ENCODE measurements at places on chromosomes 13 and 19.
A peak's percentile ranks its signal among the peaks of the same experiment; 100 is the strongest.

DNA sequence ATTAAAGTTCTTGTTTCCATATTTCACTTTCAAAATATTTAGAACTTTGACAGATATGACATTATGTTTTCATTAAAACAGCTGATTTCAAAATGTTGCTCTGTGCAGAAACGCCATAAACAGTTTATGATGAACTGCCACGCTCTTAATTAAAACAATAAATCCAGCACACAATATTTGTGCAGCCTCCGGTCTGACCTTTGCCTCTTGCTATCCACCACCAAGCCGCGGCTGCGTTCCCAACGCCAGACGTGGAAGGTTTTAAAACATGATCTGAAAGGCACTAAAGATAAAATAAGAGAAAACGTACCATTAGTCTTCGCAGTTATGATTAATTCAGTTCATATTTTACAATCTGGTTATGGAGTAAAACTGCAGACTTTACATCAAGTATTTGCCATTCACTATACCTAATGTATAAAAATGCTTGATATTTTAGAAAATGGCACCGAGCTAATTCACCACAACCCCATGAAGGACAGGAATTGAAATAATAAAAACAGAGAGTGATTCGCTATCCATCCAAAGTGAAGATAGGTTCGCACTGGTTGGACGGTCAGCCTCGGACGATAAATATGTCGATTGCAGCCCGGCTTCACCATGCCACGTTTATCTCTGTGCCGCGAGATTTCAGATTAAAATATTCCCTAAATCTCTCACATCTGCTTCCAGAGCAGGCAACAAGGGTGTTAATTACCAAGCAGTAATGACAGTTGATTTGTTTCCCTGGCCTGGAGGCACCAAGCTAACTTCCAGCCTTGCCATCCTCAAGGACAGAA lies 103.3 kb upstream of the ZNF507 start:
- no peak for DNase-seq

DNA sequence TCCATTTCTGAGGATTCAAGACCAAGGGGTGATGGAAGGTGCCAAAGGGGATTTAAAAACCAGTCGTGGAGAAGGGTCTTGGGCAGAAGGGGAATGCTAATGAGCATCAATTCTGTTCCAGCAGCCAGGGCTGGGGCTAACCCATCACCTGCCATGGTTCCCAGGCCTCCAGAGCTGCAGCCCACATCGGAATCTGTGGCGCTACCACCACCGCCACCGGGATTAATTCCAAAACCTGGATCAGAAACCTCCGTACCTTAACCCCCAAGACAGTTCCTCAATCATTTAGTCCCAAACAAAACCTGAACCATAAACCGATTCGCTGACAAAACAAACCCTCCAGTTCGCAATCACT lies 583 bp downstream of the ZNF615 start:
- no peak for DNase-seq

DNA sequence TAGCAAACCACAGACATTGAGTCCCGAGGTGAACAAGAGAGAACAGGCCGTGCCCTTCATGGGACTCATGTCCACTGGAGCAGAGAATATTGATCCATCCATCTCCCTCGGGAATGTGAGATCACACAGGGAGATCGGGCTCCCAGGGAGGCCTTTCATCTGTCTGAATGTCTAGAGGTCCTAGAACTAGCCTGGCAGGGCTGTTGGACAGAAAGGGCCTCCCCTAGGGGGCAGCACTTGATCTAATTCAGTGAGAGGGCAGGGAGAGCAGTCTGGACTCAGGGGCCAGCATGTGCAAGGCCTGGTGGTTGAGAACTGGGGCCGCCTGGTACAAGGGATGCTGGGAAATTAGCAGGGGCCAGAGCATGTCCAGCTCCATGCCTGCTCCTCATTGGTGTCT lies 4.3 kb downstream of the RUVBL2 start:
- DNase-seq: no peak

DNA sequence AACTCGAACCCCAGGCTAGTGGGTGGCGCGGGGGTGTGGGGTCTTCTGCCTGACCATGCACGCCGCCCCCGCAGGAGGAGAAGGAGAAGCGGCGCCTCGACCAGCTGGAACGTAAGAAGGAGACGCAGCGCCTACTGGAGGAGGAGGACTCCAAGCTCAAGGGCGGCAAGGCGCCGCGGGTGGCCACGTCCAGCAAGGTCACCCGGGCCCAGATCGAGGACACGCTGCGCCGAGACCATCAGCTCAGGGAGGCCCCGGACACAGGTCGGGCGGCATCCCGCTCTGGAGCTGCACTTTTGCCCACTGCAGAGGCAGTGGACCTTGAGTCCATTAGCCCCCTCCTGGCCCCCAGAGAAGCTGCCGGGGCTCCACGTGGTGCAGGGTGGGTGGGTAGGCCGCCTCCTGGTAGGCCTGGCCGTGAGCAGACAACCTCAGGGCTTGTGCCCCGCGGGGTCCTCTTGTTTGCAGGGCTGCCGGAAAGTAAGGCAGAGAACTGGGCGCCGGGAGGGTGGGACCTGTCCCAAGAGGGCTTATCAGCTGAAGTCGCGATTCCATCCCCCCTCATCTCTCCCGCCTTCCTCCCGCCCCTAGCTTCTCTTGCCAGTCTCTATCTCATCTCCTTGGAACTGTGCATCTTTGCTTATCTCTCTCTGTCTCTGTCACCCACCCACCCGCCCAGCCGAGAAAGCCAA lies 9.9 kb downstream of the CCDC124 start:
- peak; percentile 79 for DNase-seq

DNA sequence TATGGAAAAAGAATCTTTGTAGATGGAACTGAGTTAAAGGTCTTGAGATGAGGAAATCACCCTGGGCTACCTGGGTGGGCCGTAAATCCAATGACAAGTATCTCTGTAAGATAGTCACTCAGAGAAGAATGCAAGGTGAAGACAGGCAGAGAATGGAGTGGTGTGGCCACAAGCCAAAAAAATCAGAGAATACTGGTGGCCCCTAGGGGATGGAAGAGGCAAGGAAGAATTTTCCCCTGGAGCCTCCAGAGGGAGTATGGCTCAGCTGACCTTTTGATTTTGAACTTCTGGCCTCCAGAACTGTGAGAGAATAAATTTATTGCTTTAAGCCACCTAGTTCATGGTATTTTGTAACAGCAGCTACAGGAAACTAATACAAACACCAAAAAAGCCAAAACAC lies 32.7 kb upstream of the CSNK1A1L start:
- no peak for DNase-seq

GRCh38 chr13:75920536-75920935 lies 284.4 kb downstream of the LMO7 start:
- no peak for DNase-seq

- no peak for DNase-seq
Measured at GRCh38 chr13:66378894-66379293, 851.2 kb downstream of the PCDH9 start.

DNA sequence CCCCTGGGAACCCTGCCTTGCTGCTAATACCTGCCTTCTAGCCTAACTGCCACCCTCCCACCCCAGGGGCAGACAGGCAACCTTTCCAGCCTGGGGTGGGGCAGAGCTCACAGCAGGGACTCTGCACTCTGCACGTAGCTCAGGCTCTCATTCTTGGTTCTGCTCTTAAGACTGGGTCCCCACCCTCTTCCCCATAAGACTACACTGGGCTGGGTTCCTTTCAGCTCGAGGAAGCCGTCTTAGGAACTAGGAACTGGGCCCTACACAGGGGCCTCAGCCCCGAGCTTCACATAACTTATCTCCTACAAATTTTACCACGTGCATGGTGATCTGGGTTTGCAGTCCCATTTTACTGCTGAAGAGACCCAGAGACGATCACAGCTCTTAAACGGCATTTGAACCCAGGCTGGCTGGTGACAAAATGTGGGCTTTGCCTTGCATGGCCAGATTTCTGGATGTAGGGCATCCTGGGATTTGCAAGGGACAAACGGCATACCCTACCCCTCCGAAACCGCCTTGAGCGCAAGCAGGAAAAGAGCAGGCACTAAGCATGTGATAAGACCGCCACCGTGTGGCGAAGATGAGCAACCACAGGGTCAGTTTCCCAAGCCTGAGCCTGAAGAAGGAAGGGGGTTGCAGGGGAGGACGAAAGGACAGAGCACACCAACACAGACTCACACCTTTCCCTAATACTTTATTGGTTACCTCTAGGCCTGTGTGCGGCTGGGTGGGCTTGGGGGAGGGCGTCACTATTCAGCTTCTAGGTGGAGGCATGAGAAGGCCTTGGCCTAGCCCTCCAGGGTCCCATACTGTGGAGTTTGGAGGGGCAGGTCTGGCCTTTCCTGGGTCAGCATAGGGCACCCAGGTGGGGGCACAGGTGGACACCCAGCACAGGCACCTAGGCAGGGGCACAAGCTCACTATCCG lies 5.1 kb downstream of the JUNB start:
- DNase-seq: peak; percentile 80

DNA sequence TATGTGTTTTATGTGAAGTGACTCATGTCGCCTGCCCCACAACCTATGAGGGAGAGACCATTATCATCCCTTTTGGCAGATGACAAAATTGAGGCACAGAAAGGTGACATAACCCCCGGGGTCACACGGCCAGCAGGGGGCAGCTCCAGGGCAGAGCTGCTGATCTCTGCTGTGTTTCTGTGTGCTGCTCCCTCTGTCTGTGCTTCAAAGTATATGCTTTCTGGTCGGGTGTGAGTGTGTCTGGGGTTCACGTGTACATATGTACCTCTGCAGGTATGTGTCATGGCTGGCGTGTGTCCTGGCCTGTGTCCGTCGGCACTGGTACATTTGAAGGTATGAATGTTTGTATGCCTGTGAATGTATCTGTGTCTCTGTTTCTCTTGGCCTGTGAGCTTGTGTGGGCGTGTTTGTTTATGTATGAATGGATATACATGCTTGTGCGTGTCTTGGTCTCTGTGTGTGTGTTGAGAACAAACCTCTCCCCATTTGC lies 7.1 kb downstream of the LIPE start:
- DNase-seq: no peak

- DNase-seq: no peak
Measured at GRCh38 chr19:16446724-16447368, 24.9 kb downstream of the EPS15L1 start.

DNA sequence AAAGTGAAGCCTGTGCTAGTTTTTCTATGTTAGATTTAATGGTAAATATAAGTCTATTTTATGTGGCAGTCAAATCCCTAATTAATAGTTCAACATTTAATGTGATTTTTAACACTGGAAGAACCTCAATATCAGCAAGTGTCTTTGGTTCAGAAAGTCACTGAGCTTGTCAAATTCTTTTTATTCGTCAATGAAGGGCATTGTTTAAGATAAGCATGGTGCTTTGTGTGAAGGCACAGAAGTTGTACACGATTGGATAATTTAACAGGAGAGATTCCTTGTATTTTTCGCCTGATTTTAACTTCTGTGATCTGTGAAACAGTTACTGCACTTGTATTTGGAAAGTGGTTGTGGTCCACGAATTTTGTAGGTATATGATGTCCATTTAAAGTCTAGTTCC lies 30.2 kb upstream of the RB1 start:
- DNase-seq: no peak

DNA sequence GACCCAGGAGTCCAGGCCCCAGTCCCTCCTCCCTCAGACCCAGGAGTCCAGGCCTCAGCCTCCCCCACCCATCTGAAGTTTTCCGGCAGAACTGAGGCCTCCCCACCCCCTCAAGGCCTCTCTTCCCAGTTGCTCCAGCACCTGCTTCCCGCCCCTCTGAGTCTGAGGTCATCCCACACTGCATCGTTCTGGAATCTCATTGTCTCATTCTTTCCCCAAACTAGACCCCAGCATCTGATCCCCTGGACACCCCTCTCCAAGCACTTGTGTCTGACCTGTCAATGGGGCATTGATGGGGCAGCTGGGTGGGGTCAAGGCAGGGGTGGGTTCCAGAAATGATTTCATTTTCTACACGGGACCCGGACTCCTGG lies 793 bp upstream of the SBK2 start:
- no peak for DNase-seq

DNA sequence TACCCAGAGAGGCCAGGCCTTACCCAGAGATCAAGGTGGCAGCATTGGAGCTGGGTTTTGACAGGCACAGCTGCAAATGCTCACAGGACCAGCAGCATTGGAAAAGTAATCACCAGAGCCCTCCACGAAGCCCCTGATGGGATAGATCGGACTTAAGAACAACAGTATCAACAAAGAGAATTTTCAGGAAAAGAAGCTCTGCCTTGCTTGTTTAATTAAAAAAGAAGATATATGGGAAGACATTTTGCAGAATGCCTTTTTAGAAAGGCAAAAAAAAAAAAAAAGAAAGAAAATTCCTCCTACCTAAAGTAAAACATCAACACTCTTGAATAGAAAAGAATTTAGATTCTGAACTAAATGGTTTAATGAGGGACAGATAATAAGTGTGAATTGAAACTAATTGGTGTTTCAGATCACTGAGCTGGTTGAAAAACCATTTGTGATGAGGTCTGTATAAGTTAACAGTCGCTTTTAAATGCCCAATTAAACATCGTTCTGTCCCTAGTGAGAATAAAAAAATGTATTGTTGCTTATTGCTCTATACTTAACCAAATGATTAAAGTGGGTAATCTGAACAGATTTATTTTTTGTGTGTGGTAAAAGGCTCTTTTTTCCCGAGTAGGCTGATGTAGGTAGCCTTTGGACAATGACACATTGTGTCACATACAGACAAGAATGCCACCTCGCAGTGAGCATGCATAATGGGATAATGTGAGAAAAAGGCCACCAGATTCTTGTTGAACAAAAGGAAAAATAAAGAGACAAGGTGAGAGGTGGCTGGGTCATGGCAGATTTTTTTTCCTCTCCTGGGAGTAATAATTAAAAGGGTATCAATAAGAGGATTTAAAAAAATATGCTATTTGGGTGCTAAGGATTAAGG lies 93.0 kb upstream of the ARGLU1 start:
- DNase-seq: no peak

- DNase-seq: no peak
Measured at GRCh38 chr19:28987177-28987576, 225.8 kb downstream of the UQCRFS1 start.

GRCh38 chr19:1079566-1080111 lies 12.7 kb downstream of the ARHGAP45 start:
- no peak for DNase-seq

DNA sequence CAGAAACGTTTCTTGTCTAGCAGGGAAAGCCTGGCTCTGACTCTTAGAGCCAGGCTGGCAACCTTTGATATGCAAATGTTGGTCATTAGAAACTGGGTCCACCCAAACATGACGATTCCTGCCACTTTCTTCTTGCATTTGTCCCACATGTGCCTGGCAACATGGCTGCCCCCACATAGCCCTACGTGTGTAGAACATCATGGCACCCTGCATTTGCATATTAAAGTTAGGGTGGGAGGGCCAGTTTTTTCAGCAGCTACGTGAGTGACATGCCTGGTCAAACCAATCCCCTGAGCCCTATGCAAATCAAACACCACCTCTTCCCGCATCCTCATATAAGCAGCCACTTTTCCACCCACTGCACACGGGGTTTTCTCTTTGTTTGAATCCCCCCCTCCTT lies 95.0 kb downstream of the LIG4 start:
- no peak for DNase-seq

GRCh38 chr19:41421314-41421713 lies 5.9 kb downstream of the B3GNT8 start:
- DNase-seq: no peak

DNA sequence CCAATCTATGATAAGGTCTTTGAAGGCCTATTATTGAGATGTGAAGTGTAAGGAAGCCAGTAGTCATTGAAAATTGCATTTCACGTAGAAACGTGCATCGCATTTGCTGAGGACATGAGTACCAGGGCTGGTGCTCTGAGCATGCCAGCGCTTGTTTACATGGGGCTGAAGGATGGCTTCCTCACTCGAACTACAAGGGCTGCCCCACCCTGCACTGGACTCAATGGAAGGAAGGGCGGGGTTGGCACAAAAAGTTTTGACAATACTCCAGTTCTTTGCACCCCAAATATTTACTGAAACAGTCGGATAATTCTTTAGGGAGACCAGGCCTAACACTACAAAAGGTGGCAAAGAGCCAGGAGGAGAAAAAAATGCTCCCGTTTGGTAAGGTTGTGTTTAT lies 28.9 kb upstream of the MED4 start:
- no peak for DNase-seq
